ENCODE measurements at places on chromosomes 5 and 9.

- no peak for DNase-seq
These were observed 2.1 kb downstream of the RNF145 start for GRCh38 chr5:159207222-159207685.

DNA sequence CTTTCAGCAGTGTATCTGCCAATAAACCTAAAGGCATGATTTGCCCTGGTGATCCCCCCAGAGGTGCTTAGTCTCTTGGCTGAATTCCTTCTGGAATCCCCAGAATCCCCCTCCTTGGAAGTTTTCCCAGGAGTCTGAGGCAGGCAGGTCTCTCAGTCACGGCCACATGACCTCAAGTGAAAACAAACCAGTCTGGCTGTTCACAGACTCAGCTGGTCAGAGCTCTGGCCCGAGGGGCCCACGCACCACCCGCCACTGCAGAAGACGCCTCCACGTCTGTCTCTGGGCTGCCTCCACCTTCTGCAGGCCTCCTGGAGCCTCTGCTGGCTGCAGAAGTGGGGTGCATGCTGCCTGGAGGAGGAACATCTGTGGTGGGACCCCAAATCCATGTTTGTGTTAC lies 52.5 kb downstream of the HRH2 start:
- DNase-seq = no peak

DNA sequence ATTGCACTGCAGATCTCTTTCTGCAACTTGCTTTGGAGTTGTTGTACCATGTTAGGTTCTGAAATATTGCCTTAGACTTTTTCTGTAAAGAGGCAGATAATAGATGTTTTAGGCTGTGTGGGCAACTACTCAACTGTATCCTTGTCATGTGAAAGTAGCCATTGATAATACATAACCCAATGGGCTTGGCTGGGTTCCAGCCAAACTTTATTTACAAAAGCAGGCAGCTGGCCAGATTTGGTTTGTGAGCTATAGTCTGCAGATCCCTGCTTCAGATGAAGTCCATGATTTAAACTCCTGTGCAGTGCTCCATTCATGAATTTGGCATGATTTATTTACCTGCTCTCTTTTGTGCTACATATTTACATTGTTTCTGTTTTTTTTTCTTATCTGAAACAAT lies 300.4 kb downstream of the IRX2 start:
- no peak for DNase-seq

- no peak for DNase-seq
These were observed 29.8 kb downstream of the TDRD7 start for GRCh38 chr9:97441729-97442128.

GRCh38 chr5:151522226-151522625 lies 68.9 kb downstream of the FAT2 start:
- DNase-seq = no peak

GRCh38 chr5:131381021-131381420 lies 117.2 kb downstream of the CDC42SE2 start:
- DNase-seq = no peak

DNA sequence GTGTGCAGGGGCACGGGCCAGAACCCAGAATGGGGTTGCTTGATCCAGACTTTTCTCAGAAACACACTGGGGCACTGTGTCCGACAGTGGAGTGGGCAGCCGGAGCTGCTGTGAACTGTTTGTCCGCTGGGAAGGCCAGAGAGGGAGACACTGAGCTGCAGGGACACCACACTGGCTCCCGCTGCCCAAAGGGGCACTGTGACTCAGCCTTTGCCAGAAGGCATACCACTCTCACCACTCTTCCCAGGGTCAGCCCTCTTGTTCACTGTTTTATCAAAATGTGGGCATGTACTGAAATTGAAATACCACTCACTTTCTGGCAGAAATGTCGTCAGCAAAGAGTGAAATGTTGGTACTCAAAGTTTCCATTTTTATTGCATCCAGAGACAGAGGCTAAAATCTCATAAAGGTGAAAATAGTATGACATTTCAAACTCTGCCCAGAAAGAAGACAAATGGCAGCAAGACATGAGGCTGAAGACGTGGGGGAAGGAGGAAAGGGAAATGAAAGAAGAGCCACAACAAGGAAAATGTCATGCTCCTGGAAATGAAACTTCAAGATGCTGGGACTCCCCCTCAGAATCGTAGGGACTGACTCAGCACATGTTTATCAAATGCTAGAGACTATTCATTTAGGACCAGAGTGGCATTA lies 4.5 kb upstream of the IL7R start:
- DNase-seq = no peak

- no peak for DNase-seq
These were observed 73.5 kb upstream of the ALDH1A1 start for GRCh38 chr9:73026375-73026774.

DNA sequence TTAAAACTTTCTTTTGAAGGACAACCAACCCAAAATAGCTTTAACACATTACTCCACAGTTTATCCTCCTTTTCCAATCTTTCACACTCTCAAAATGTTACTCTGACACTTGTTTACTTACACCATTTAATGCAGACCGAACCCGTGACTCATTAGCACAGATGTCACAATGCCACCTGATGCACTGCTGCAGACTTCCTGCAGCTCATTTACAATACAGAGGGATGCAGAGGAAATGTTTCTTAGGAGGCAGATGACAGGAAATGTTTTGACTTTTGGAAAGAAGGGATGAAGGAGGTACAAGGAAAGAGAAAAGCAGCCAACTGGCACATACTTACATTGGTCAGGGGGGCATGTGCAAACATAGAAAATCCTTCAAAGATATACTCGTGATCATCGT lies 39.0 kb downstream of the DROSHA start:
- no peak for DNase-seq

DNA sequence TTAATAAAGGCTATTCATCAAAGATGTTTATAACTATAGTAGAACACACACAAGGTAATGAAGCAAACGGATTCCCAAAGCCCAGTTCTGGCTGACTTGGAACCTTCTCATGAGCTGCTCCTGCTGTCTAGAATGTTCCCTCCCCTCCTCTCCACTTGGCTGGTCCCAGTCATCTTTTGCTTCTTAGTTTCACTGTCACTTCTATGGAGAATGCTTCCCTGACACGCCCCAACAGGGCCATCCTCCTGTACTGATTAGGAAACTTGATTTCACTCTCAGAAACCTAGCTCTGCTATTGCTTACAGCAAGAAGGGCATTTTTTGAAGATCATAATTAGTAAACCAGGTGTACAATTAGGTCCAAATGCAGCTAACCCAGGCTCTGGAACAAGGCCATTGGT lies 3.2 kb upstream of the RAPGEF1 start:
- no peak for DNase-seq

DNA sequence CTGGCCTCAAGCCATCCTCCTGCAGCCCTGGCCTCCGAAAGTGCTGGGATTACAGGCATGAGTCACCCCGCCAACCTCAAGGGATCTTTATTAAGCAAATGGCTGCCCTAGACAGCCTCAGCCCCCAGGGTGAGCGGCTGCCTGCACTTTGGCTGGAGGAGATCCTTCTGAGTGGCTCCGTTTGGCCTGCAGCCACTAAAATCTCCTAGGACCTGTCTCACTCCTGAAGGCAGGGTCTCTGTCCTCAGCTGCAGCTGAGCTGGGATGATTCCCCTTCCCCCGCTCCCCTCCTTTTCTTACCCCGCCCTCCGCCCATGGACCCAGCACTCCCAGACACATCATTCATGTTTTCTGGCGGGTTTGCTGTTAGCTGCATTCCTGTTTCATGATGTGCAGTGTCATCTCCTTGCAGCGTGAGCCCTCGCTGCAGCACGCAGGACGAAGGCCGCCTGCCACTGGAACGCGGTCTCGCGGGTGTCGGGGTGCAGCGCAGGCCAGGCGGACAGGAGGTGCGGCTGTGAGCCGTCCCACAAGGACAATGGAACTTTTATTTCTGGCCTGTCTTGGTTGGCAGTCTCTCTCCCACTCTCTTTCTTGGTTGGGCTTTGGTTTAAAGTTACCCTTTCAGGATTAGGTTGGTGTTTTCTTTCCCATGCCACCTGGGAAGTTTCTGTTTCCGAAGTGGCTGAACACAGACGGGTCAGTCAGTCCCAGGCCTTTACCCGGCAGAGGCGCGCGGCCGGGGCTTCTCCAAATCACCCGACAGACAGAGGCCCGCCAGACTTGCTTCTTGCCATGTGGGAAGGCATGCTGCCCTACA lies 137.1 kb downstream of the FOXD1 start:
- DNase-seq = peak; percentile 70

- DNase-seq = no peak
These were observed 232.7 kb upstream of the SLC30A5 start for GRCh38 chr5:68861099-68861498.

- no peak for DNase-seq
These were observed 149.4 kb upstream of the TBCA start for GRCh38 chr5:77925503-77925902.

- DNase-seq = no peak
These were observed 76.9 kb downstream of the SFXN1 start for GRCh38 chr5:175555168-175555785.
